ENCODE measurements at places on chromosomes 5 and 9. TPM values are rescaled to one million over a fixed set of nuclear protein-coding genes. Genes with fewer than 3 reads are reported as not detected.

LCN2 gene
- 6.0 TPM for total RNA-seq

DNA sequence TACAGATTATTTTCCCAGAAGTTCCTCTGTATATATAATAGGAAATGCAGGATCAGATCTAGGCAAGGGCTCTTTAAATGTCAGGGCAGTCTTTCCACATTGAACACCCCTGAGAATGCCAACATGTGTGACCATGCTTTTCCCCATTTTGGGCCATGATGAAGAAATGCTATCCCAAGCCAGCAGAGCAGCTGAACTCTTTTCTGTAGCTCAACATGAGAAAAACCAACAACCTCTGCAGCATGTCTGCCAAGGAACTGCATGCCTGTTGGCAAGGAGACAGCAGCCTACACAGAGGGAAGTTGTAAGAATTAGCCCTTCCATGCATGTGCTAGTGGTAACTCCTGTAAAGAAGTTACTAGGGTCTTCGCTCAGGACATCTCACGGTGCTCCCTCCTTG, 9.5 kb upstream of the IFNK start:
- DNase-seq = no peak

IFNA13 gene
- total RNA-seq = not detected

PPP3R2 gene
- total RNA-seq = not detected

PKD2L2 gene
- total RNA-seq = not detected

DNA sequence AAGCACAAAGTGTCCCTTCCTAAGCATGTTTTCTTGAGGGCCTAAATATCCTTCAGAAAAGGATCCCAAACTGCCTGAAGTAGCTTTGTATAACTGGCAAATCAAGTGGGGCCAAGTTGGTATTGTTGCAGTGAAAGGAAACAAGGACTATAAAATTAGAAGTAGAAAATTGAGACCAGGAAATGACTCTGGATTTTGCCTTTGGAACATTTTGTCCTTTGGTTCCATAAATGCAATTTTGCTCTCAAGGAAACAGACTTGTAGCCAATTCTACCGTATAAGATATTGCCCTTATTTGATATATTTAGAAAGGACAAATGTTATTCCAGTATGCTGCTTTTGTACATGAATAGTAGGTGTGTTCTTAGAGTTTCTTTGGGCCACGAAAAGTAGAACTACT, 34.4 kb downstream of the RABGAP1 start:
- no peak for DNase-seq

GRCh38 chr5:151072630-151073025, 8.2 kb downstream of the TNIP1 start:
- DNase-seq = no peak

GRCh38 chr5:177546258-177546741, 8.1 kb downstream of the FAM193B start:
- DNase-seq = no peak

DNA sequence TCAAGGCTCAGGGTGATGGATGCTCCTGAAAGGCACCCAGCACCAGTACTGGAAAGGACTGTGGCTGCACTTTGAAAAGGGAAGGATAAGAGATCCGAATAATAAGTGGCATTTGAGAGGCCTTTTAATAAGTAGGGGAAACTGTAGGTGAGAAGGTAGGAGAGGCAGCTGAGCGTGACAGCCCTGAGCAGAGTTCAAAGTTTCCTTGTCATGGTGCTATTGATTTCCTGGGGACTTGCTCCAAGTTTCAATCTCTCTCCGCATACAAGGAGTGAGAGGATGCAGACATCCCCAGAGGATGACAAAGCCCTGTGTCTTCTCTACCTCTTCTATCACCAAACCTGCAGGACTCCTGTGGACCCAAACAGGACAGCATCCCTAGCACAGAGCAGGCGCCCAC, 354.5 kb downstream of the SPOCK1 start:
- DNase-seq = no peak

DNA sequence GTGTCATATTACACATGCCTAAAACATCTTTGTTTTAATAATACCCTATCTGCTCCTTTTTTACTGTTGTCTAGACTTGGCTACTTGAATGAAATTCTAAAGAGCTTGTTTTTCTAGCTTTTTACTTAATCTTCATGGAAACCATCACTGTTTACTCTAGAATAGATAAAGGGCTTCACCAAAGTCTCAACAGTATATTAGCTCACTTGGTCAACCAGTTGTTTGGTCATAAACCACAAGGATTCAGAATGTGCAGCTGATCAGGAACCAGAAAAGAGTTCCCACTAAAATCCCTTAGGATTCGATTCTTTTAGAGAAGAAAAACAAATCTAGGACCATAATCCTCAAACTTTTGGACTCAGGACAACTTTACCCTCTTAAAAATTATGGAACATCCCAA, 38.0 kb downstream of the CDO1 start:
- DNase-seq = no peak

DNA sequence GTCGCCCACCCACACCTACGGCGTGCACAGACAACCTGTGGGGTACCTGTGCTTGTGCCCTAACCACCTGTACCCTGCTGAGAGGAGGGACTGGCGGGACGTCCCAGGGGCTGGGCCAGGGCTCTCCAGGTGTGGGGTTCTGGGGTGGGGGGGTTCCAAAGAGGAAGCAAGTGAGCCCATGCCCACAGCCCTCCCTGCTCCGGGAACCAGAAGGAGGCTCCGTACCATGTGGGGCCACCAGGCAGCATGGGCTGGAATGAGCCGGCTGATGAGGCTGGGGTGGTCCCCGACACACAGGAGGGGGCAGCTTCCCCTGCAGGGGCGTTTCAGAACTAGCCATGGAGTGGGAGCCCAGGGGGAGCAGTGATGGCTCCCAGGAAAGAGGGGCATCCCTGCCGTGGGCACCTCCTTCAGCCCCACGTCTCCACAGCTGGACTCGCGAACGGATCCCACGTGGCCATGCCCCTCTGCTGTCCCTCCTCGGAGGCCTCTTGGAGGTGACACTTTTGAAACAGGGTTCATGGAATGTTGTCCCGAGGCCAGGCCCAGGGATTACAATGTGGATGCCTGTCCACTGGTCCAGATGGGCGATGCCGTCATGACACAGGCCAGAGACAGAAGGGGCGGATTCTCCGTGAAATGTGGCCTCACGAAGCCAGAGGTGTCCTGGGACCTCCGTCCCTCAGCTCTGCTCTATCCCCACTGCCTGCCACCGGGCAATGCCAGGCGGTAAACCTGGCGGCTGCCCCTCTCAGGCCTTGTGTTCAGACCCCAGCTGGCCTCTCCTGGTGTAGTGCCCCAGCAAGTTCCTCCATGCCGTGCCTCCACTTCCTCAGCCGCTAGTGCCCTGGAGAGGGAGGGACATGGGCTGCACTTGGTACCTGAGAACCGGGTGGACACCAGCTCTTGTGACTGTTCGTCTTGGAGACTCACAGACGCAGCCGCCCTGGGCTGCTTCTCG, 33.6 kb upstream of the IRX4 start:
- DNase-seq = no peak

- DNase-seq = no peak
Measured at GRCh38 chr5:61366497-61367240, 34.6 kb downstream of the ZSWIM6 start.

DNA sequence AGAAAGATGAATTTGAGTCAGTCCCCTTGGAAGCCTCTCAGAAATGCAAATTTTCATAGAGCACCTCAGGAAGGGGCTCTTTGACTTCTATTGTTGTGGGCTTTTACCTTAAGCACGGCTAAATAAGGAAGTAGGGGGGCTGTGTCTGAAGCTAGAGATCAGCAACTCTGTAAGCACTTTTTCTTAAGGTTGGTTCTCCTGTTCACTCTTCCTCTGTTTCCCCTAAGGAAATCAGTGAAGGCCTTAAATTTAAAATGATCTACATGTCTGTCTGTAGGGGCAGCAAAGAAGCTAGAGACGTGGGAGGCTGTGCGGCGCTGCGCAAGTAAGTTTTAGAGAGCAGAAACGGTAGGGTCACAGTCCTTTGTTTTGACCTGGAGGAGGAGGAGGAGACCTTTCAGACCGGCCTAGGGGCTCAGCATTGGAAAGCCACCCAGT, 1.2 kb upstream of the CDC14B start:
- DNase-seq = no peak

- DNase-seq = no peak
Measured at GRCh38 chr9:82353631-82354278, 365.2 kb downstream of the SPATA31D1 start.

GRCh38 chr9:94772144-94772543, 45.6 kb downstream of the AOPEP start:
- DNase-seq = no peak

DNA sequence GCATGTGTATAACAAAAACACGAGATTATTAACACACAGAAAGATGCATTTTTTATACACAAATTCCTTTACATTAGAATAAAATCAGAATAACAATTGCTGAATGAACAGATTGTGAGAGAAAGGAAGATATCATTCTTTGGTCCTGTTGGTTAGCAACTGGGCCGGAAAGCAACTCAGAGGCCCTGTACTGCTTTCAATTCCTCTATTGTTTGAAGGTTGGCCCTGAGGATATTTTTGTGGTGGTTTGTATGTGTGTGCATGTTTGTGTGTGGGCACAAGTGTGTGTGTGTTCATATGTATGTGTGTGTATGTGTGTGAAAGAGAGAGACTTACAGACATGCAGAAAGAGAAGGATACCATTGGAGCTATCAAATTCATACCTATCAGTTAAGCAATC, 356.8 kb upstream of the DMAC1 start:
- DNase-seq = no peak

DNA sequence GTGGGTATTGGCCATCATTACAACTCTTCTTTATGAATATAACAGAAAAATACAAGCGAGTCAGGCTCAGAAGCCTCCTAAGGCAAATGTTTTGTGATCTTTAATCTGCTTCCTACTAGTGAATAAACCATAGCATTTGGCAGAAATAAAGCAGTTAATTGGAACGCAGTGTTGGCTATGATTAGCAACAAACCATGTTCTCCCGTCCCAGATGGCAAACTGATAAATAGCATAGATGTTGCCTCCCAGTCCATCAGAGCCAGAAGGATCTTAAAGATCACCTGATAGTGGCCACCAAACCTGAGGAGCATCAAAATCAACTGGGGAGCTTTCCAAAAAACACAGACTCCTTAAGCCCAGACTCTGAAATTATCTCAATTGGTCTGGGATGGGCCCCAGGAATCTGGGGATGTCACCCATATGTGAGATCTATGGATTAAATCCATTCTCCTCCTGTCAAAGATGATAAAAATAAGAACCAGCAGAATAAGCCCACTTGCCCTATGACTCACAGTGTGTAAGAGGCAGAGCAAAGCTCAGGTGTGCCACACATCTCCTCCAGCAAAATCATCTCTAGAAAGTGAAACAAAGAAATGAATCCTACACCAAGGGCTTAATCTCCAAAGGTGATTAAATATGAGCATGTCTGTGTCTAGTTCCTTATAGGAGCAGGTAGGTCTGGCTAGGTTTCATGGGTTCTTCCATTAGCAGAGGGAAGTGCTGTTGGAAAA, 50.3 kb downstream of the APBA1 start:
- no peak for DNase-seq

CDKN2B gene
- 4.0 TPM for total RNA-seq

- no peak for DNase-seq
Measured at GRCh38 chr9:20397348-20397747, 225.0 kb downstream of the MLLT3 start.

DNA sequence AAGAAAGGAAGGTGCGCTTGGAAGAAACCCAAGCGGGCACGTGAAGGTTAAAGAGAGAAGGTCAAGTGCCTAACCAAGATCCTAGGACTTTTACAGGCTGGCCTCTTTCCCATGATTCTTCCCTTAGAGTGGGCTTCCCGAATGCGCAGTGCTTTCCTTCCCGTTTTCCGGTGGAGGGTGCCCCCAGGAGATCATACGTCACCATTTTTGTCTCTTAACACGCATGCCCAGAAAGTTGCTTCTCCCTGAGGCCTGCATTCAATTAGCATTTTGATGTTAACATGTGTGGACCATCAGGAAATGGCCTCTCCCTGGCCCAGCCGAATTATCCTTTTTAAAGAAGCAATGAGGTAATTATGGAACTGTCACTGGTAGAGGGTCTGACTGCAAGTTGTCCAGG, 1.9 kb upstream of the RUSC2 start:
- DNase-seq = no peak

OCLN gene
- total RNA-seq = 18.5 TPM

DNA sequence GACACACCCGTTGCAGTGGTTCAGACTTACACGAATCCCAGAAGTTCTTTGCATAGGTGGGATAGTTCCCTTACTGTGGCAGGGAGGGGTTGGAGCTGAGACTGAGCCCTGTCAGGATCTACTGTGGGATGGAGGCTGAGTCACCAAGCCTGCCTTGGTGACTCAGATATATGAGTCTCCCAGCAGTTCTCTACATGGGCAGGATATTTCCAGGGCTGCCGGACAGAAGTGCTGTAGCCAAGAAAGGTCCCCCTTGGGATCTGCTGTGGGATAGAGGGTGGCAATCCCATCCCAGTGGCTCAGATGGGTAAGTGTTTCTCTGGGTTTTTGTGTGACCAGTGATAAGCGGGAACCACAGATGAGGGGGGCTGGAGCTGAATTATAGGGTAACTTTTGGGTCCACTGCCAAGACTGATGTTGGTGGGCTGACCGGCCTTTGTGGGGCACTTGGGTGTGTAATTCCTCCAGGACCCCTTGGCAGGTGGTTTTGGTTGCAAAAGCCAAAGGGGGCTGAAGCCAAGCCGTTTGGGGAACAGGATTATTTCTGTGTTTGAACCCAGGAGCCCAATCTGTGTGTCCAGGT, 18.7 kb downstream of the XRCC4 start:
- DNase-seq = no peak

CCNJL gene
- 3.3 TPM for total RNA-seq

GRCh38 chr9:133950192-133950591, 41.9 kb downstream of the VAV2 start:
- DNase-seq = no peak

MYO10 gene
- 25.9 TPM for total RNA-seq

GLRA1 gene
- total RNA-seq = not detected

GRCh38 chr5:150114773-150115408, 28.5 kb upstream of the CSF1R start:
- no peak for DNase-seq

DNA sequence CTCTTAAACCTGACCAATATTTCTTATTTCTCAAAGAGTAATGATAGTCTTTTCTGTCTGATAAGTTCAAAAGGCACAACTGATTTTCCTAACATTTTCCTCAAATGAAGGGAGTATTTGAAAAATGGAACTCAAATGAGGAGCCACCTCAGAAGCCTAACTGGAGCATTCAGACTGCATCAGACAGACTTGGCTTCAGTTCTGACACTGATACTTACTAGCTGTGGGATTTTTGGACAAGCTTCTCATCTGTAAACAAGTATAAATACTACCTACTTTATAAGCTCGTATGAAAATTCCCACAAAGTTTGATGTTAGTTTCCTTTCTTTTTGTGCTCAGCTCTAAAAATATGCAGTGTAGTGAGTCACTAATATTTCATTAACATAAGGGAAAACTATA, 107.7 kb upstream of the CCDC152 start:
- no peak for DNase-seq

Measured in sciatic nerve (tissue), 2 donors.